ENCODE measurements at places on chromosomes 3 and 15. TPM values are rescaled to one million over a fixed set of nuclear protein-coding genes. Genes with fewer than 3 reads are reported as not detected.

The SLC12A1 gene
- not detected for total RNA-seq

The IQCF5 gene
- total RNA-seq, result not detected

The PLA2G4E gene
- total RNA-seq, result 33.8 TPM

The FAM174B gene
- 16.2 TPM for total RNA-seq

The GOLGA6B gene
- total RNA-seq, result 0.10 TPM

The BNIP2 gene
- total RNA-seq, result 66.6 TPM

The PLCH1 gene
- 2.0 TPM for total RNA-seq

The GPR160 gene
- total RNA-seq, result 4.6 TPM

The ATP10A gene
- 11.7 TPM for total RNA-seq

The CEP19 gene
- total RNA-seq, result 1.3 TPM

The SLC25A20 gene
- 14.8 TPM for total RNA-seq

The WDR49 gene
- 0.49 TPM for total RNA-seq

The P2RY13 gene
- total RNA-seq, result 3.0 TPM

The LRRC31 gene
- total RNA-seq, result not detected

The STRA6 gene
- 0.49 TPM for total RNA-seq

The FAM81A gene
- 0.39 TPM for total RNA-seq

The GRM2 gene
- total RNA-seq, result 0.10 TPM

The GOLGA8R gene
- total RNA-seq, result 8.3 TPM

The TM4SF18 gene
- total RNA-seq, result 16.6 TPM

The GATA2 gene
- total RNA-seq, result 3.3 TPM

The MINAR1 gene
- total RNA-seq, result 2.6 TPM

The NANOGP8 gene
- total RNA-seq, result 0.89 TPM

The ESYT3 gene
- 7.9 TPM for total RNA-seq

The CYP8B1 gene
- total RNA-seq, result not detected

The GUCA1C gene
- total RNA-seq, result not detected

The TLR9 gene
- not detected for total RNA-seq

The EHD4 gene
- total RNA-seq, result 19.8 TPM

The POMGNT2 gene
- total RNA-seq, result 9.0 TPM

The CCK gene
- 1.6 TPM for total RNA-seq

The ARMC8 gene
- total RNA-seq, result 47.1 TPM

The GLDN gene
- total RNA-seq, result 14.4 TPM

The CYP1A1 gene
- 0.69 TPM for total RNA-seq

The FRG2C gene
- not detected for total RNA-seq

The DLL4 gene
- total RNA-seq, result 7.6 TPM

The SAMMSON gene
- total RNA-seq, result 0.69 TPM

The SOX2 gene
- 1.9 TPM for total RNA-seq

Data from skin of body (tissue), 3 donors.